Natural killer cell treated with Interleukin-12 subunit alpha and Interleukin-12 subunit beta and Interleukin-15 and Interleukin-18, amount 100 ng/mL, for 72 hours (primary cell): ENCODE measurements at places on chromosomes 2 and 18. TPM values are rescaled to one million over a fixed set of nuclear protein-coding genes. Genes with fewer than 3 reads are reported as not detected.

GRCh38 chr2:18903750-18904149, 314.4 kb upstream of the NT5C1B start:
- DNase-seq, result no peak

Gene ICOS
- total RNA-seq, result 68.8 TPM

Gene CPLX4
- not detected for total RNA-seq

- no peak for DNase-seq
Observed at GRCh38 chr2:173086518-173087213, 11.0 kb downstream of the MAP3K20 start.

Gene SEMA4F
- 5.3 TPM for total RNA-seq

Gene INPP5D
- total RNA-seq, result 155 TPM

- DNase-seq, result no peak
Observed at GRCh38 chr2:122939796-122940195, 1085.3 kb upstream of the CNTNAP5 start.

DNA sequence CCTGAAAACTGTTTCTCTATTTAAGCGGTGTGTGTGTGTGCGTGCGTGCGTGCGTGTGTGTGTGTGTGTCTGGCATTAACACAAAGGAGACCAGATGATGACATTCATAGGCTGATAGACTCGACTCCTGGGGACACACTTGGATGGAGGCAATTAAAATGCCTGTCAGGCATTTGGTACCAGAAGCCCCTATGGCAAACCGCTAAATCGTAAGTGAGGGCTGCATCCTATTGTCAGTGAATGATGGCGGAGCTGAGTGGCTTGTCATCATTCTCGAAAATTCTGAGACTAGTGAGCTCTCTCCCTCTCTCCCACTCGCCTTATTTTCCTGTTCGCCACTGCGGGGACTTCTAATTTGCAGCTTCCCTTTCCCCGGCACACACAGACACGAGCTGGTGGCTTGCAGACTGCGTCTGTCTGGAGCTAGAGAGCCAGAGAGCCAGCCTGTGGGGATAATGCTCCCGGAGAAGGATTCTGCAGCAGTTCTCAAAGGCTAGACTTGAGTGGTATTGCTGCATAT, 155.4 kb downstream of the MAP2 start:
- no peak for DNase-seq

Gene BBS5
- total RNA-seq, result 5.7 TPM

DNA sequence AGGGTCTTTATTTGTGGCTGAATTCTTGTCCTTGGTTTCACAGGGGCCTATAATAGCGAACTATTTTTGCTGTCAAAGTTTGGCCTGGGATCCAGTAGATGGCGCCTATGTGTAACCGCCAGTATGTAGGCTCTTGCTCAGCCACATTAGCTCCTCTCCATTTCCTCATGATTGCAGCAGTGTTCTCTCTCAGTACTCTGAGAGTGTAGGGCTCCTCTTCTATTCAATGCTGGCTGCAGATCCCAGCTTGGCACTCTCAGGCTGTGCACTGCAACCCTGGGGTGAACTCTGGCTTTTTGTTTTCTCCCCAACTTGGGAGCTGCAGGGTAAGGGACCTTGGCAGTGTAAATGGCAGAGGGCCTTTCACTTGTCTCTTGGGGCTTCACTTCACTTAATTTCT, 344.6 kb upstream of the CHAC2 start:
- DNase-seq, result no peak

DNA sequence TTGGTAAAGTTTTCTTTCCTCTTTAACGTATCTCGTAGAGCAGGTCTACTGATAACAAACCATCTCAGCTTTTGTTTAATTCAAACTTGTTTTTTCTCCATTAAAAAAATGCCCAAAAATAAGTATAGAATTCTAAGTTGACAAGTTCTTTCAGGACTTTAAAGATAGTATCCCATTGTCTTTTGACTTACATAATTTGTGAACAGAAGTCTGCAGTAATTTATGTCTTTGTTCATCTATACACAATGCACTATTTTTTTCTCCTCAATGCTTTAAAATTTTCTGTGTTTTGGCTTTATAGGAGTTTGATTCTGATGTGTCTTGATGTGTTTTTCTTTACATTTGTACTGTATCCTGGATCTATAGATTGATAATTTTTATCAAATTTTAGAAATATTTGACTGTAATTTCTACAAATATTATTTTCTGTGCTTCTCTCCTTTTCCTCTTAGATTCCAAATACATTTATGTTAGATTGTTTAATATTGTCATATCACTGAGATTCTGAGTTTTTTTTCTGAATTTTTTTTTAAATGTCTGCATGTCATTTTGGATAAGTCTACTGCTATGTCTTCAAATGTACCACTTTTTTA, 143.3 kb downstream of the FTCDNL1 start:
- DNase-seq, result no peak

DNA sequence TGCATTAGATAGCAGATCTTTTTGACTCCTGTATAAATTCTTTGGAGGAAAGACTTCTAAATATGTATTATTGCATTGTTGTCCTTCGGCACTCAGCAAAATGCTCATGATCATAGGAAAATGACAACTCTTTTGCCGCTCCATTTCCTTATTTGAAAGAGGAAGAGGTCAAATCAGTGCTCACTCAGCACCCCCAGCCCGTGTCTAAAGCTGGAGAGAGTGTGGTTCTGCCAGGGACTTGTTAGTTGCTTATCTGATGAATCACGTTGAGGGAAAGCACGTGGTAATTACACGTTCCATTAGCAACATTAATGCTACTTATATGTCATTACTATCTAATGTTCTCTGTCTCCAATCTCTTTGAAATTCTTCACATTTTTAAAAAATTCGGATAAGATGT, 46.0 kb upstream of the MBP start:
- no peak for DNase-seq

GRCh38 chr2:130951018-130951417, 114.3 kb downstream of the ARHGEF4 start:
- DNase-seq, result no peak
